ENCODE measurements at places on chromosomes 5 and 9.

- no peak for DNase-seq
Measured at GRCh38 chr5:32578363-32578762, 7.0 kb upstream of the SUB1 start.

DNA sequence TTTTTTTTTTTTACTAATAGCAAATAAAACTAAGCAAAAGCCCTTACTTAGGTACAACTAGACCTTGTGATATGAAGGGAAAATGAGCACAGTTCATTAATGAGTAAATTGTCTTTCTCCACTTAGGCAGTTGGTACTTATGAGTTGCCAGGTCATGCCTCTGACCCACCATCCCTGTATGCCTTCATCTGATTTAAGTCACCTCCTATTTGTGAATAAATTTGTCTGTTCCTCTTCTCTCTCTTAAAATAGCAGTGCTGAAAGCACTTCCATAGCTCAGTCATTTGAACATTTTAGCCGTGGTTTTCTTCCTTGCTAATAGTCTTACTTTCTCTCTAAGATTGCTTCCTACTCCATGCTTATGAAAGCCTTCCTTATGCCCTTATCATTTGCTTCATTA, 61.4 kb downstream of the SLC44A1 start:
- DNase-seq: no peak

DNA sequence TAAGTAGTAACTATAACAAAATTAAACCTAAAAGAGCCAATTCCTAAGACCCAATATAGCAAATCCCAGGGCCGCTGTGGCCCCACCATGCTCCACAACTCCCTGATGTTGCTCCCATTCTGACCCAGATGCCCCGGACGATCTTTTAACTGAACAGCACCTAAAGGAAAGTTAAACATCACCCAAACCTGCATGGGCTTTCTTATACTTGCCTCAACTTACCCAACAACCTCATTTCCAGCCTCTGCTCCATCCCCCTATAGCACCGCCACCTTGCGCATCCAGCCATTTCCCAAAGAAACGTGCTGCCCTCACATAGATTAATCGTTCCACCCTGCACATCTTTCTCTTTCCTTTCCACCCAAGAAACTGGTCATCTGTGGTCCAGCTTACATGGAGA, 54.6 kb downstream of the ZNF354C start:
- no peak for DNase-seq

GRCh38 chr5:56175488-56175887, 57.6 kb downstream of the ANKRD55 start:
- DNase-seq: no peak

DNA sequence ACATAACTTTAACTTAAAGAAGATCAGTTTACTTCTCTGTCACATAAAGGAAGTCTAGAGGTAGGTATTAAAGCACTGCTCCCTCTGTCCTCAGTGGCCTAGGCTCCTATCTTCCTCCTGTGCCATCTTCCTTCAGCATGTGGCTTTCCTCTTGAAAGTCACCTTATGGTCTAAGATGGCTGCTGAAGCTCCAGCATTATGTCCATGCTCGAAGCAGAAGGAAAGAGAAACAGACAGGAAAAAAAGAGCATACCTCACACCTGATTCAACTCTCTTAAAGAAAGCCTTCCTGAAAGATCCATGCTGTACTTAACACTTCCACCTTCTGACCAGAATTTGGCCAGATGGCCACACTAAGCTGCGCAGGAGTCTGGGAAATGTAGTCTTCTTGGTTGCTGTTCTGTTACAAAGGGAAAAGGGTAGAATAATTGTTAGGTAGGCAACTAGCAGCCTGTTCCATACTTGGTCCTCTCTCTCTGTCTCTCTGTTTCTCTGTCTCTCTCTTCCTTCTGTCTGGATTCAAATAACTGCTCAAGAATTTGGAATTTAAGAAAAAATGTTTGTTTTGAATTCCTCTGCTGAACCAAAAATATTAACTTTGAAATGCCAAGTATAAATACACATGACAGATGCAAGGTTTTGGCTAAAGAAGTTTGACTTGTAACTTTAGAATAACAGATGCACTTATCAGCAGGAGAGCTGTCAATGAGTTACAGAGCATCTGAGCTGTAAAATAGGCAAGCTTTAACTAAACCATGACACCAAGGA, 16.0 kb downstream of the TMEM174 start:
- no peak for DNase-seq

GRCh38 chr9:4743131-4743875, 2.3 kb upstream of the AK3 start:
- DNase-seq: no peak

DNA sequence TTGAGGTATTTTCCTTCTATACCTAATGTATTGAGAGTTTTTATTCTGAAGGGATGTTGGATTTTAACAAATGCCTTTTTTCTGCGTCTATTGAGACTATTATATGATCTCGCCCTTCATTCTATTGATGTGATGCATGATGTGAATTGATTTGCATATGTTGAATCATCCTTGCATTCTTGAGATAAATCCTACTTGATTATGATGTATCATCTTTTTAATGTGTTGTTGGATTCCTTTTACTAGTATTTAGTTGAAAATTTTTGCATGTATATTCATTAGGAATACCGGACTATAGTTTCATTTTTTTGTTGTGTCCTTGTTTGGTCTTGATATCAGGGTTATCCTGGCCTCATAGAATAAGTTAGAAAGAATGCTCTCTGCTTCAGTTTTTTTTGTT, 169.7 kb downstream of the NPR3 start:
- no peak for DNase-seq

GRCh38 chr5:169283887-169284286, 17.1 kb downstream of the SLIT3 start:
- DNase-seq: no peak

- no peak for DNase-seq
Measured at GRCh38 chr9:125884218-125884595, 137.0 kb downstream of the PBX3 start.

DNA sequence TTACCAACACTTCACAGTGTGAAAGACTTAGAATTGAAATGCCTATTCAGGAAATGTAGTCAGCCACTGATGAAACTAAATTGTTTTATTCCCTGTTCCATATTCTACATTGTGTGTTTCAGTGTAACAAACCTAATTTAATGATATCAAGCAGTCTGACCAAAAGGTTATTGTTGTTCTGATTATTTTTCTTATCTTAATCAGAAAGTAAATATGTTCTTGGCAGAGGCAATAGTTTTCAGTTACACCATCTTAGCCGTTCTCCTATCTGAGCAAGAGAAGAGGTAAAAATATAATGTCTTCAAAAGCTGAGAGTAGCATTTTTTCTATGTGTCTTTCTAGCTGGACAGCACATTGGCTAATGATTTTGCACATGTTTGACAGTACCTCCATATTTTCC, 17.1 kb downstream of the CDC26 start:
- DNase-seq: no peak

- no peak for DNase-seq
Measured at GRCh38 chr5:7763621-7764072, 87.3 kb downstream of the CFAP90 start.

GRCh38 chr9:33464045-33464636, 9.6 kb downstream of the NOL6 start:
- no peak for DNase-seq

- no peak for DNase-seq
Measured at GRCh38 chr5:75616371-75616881, 5.2 kb downstream of the ANKDD1B start.

GRCh38 chr9:3288686-3289085, 237.1 kb downstream of the RFX3 start:
- no peak for DNase-seq

DNA sequence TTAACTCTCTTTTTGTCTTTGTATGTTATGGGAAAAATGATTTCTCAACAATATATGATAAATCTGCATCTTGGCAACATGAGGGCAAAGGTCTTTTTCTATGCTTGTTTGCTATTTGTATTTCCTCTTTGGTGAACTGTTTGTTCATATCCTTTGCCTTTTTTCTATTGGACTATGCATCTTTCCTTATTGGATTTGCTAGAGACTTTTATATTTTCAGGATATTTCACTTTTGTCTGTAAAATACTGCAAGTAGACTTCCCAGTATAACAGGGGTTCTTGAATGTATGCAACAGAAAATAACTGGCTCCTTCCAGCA, 69.4 kb upstream of the SSBP2 start:
- no peak for DNase-seq

GRCh38 chr9:106864373-106865143, 1.6 kb downstream of the ZNF462 start:
- no peak for DNase-seq

DNA sequence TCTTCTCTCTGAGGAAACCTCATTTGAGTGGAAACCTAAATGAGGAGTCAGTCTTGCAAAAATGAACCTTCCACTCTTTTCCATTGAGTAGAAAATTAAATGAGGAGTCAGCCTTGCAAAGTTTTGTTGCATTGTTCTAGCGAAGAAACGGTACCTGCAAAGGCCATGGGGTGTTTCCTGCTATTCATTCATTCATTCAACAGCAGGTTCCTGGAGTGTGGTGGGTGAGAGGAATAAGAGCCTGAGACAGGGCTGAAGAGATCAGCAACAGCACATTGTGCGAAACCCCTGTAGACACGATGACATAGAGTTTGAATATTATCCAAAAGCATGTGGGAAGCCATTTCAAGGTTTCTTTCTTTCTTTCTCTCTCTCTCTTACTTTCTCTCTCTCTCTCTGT, 14.6 kb upstream of the SETX start:
- DNase-seq: no peak

GRCh38 chr9:134951461-134951860, 33.7 kb upstream of the FCN1 start:
- no peak for DNase-seq

GRCh38 chr9:79693750-79694149, 122.0 kb downstream of the TLE4 start:
- DNase-seq: no peak

GRCh38 chr9:112764837-112765236, 14.3 kb downstream of the SNX30 start:
- no peak for DNase-seq

DNA sequence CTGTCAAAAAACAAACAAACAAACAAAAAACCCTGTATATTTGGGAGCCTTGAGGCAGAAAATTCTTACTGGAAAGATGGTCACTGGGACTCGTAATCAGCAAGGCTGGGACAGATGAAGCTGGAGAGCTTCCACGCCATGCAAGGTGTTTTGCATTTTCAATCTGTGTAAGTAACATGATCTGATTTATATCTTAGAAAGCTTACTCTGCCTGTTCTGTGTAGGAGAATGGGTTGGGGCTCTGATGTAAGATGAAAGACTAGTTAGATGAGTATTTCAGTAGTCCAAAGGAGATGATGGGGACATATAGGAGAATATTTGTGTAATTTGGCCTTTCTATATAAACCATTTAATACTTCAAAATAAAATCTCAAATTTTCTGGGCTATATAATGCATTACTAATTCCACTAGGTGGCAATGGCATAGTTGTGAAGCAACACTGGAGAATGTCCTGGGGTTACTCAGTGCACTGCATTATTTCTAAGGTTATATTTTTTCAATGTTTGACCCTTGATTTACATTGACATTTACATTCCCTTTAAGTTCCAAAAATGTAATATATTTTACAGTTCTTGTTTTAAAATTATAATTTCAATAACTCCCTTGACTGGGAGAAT, 21.9 kb upstream of the FSD1L start:
- no peak for DNase-seq

GRCh38 chr9:16387382-16387781, 483.1 kb downstream of the BNC2 start:
- no peak for DNase-seq

DNA sequence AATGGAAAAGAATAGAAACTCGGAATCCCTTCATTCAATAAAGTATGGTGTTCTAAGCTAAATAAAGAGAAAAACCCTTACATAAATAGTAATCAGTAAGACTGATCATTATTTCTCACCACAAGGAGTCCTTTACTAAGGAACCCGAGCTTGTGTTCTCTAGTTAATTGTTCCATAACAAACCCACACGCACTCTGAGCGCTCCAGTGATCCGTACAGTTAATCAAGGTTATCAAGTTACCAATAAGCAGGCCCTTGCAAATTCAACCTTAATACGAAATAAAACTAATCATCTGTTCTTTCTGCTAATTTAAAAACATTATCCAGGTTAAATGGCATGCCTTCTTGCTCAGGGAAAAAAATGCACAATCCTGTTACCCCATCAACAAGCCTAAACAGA, 224.4 kb downstream of the FRMD3 start:
- no peak for DNase-seq

- DNase-seq: no peak
Measured at GRCh38 chr5:172907657-172908056, 51.6 kb upstream of the RPL26L1 start.

- DNase-seq: no peak
Measured at GRCh38 chr5:1226839-1227581, 1.8 kb downstream of the SLC6A18 start.

GRCh38 chr9:2174306-2174705, 159.2 kb downstream of the SMARCA2 start:
- DNase-seq: no peak

DNA sequence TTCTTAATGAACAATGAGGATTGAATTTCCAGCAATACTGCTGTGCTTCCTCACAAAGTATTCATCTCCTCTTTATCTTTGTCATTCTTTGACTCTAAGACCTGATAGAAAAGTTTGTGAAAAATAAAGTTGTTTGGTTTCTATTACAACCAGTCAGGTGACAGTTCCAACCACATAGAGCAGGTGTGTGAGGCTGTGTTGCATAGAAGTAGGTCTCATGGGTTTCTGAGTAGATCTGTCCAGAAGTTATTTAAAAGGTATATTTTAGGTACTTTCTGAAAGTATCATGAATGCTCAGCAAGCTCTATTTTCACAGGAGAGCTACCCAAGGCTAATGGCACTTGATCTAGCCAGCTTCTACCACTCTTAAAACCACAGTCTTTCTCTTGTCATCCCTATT, 637.0 kb downstream of the DNAH5 start:
- DNase-seq: no peak

GRCh38 chr9:126438741-126439401, 112.2 kb downstream of the MVB12B start:
- DNase-seq: no peak

DNA sequence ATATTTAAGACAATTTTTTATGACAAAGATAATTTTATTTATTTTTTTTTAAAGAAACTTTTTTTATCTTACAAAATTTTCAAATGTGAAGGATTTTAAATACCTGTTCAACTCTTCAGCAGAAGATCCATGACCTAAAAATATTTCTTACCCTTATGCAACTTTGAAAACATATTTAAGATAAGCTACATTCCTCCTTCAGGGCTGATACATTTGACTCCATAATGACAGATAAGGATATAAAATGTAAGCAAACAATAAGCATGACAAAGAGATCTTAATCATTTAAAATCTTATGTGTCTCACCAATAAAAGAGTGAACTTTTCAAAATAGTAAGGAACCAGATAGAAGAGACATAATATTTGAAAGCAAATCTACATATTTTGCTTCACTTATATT, 1138.2 kb upstream of the CDH18 start:
- DNase-seq: no peak

GRCh38 chr5:6471252-6471651, 22.6 kb downstream of the UBE2QL1 start:
- no peak for DNase-seq

- no peak for DNase-seq
Measured at GRCh38 chr9:75376680-75377254, 288.5 kb downstream of the OSTF1 start.

GRCh38 chr5:121725450-121725849, 126.2 kb upstream of the FTMT start:
- no peak for DNase-seq

- no peak for DNase-seq
Measured at GRCh38 chr5:39352951-39353350, 11.3 kb downstream of the C9 start.

Data from stimulated activated CD4-positive, alpha-beta T cell treated with anti-CD3 and anti-CD28 coated beads, Interleukin-1b, Interleukin-23, amount 100 ng/mL, for 24 hours (primary cell).